ENCODE measurements at places on chromosomes 3 and 15.

DNA sequence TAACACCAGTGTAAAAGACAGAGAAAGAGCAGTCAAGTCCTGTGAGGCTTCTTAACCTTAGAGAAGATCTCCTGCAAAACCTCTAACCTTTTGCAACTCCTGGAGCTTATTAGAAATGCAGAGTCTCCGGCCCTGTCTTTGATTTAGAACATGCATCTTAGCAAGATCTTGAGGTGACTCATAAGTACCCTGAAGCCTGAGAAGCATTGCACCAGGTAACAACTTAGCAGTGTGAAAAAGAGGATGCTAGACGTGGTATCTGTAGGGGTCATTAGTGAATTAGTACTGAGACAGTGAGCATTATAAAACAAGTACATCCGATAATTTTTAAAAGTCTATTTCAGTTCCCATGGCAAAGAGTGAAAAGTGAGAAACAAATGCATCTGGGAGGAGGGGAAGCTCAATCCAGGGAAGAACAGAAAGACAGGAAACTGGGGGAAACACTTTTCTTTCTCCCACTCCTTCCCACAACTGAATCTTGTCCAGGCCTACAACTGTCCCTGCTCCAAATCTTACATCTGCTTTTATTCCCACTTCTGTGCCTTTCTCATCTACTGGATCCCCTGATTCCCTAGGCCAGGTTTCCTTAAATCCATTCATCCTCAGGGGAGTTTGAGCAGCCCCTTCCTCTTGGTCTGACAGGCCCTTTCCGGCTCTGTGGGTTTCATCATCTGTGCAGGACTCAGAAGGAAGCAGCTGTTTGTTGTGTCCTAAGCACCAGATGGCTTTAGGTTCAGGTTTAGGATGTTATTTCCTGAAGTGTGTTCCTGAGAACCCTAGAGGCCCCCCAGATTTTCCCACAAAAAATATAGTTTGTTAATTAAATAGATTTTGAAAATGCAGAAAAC, 128.1 kb upstream of the IL12A start:
- no peak for DNase-seq

GRCh38 chr3:57948781-57949242, 59.4 kb upstream of the FLNB start:
- DNase-seq = no peak

DNA sequence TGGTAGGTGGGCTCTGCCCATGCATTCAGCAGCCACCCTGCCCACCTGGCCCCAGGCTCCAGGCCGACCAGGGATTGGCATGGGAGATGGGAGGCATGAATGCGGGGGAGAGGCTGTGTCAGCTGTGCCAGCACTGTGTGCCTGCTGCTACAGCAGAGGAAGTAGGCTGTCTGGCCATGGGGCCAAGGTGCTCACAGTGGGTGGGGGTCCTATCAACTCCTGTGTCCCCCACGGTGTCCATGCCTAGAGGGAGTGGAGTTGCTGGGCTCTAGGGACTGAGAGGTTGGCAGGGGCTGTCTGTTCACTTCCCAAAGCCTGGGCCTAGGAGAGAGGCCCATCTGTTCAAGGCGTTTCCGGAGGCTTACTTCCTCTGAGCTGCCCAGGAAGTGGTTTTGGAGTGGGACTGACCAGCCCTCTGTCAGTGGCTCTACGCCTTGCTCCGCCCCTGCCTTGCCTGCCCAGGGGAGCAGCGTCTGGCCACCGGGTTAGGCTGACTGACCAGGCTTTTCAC, 5.8 kb downstream of the PRKCD start:
- DNase-seq = peak; percentile 12

DNA sequence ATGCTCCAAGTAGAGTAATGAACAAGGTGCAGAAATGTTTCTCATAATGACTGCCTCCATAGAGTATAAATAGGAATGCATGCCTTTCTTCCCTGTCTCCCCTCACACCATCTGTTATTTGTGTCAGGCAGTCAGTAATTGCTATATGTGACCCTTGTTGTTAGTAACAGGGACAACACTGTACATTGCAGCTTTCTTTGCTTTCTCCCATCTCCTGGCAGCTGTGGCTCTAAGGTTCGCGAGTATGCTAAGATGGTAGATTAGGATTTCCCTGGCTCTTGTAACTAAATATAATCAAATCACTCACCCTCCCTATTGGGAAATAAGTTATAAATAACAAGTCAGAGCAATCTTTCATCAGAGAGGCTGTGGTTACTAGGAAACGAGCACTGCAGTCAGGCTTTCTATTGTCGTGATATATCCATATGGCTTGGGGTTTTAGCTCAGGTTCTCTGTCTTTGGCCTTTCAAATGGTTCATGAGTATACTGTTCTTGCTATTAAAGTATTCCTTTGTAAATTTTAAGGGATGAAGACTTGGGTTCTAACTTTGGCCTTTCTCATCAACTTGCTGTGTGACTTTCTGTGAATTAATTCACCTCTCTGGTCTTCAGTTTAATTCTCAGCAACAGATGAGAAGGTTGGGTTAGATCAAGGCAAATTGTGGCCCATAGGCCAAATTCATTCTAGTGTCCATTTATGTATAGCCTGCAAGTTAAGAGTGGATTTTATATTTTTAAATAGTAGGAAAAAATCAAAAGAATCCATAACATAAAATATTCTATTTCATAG, 8.1 kb upstream of the MINDY4B start:
- DNase-seq = peak; percentile 17

DNA sequence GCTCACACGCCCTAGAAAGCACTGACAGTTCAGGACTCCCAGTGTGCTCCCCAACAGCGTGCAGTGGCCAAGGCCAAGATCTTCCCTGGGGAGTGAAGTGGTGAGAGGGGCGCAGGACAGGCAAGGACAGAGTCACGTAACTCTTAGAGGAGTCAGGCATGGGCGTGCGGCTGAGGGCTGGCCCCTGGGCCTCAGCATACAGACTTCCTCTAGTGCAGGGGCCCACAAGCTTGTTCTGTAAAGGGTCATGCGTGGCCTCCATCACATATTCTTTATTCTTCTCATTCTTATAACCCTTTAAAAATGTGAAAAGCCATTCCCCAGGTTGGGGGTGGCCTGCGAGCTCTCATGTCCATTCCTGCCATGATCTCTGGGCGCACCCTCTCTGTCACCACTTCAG, 25.2 kb downstream of the TMEM43 start:
- no peak for DNase-seq

DNA sequence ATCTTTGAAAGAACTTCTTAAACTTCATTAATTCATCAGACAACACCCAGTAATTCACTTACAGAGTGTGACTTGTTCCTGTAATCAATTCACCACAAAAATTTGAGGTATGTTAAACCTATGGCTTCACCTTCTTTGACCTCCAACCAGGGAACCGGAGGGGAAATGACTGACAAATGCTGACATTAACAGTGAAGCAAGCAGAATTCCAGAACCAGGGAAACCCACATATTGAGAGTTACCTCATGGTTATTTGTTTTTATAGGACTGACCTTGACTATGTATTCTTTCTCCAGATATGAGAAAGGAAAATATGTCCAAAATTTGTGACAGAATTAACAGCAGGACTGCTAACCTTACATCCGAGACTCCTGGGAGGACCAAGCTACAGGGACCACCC, 2.7 kb downstream of the P3H2 start:
- DNase-seq = peak; percentile 72
